ENCODE measurements at places on chromosomes 1 and 21.

DNA sequence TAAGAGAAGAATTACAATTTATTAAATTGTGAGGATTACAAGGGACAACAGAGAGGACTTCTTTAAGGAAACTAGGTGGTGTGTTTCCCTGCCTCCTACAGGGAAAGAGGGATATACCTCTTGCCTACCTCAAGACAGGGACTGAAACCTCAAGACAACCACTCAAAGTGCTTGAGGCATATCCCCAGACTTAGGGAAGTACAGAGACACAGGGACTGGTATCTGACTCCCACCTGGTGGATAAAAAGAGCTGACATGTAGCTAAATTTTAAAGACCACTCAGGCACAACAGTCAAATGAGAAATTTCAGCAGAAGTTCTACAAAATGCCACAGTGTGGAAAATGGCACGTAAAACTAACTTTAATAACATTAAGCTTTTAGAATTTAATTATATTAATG lies 21.3 kb downstream of the DENND2C start:
- DNase-seq: no peak

- DNase-seq: no peak
Measured at GRCh38 chr21:34535886-34536285, 23.9 kb upstream of the KCNE1 start.

GRCh38 chr1:57963581-57963980 lies 539.7 kb upstream of the DAB1 start:
- no peak for DNase-seq

DNA sequence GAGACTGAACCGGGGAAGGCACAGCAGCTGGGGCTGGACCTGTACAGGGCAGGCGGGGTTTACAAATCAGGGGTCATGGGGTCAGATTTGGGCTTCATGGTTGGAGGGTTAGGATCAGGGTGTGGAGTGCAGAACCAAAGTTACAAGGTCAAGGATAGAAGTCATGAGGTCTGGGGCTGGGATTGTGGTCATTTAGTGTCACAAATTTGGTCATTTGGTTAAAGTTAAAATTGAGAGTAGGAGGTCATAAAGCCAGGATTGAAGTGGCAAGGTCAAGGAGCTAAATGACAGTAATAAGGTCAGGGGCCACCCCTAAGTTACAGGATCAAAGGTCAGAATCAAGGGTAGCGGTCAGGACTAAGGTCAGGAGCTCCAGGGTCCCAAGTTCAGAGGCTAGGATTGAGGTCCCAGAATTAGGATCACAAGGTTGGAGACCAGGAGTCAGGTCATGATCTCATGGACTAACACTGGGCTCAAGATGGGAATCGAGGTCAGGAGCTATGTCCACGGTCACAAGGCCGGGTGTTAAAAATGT lies 20.4 kb downstream of the SERINC2 start:
- no peak for DNase-seq

- DNase-seq: no peak
Measured at GRCh38 chr1:213883618-213884017, 104.2 kb upstream of the PROX1 start.

GRCh38 chr21:44027607-44028286 lies 15.6 kb downstream of the TRAPPC10 start:
- DNase-seq: no peak

- no peak for DNase-seq
Measured at GRCh38 chr1:3352952-3353331, 101.5 kb upstream of the ARHGEF16 start.

DNA sequence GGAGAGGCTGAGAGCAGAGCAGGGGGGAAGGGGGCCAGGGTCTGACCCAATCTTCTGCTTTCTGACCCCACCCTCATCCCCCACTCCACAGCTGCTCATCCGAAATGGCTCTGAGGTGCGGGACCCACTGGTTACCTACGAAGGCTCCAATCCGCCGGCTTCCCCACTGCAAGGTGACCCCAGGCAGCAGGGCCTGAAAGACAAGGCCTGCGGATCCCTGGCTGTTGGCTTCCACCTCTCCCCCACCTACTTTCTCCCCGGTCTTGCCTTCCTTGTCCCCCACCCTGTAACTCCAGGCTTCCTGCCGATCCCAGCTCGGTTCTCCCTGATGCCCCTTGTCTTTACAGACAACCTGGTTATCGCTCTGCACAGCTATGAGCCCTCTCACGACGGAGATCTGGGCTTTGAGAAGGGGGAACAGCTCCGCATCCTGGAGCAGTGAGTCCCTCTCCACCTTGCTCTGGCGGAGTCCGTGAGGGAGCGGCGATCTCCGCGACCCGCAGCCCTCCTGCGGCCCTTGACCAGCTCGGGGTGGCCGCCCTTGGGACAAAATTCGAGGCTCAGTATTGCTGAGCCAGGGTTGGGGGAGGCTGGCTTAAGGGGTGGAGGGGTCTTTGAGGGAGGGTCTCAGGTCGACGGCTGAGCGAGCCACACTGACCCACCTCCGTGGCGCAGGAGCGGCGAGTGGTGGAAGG lies 17.1 kb upstream of the HDAC1 start:
- DNase-seq: no peak

DNA sequence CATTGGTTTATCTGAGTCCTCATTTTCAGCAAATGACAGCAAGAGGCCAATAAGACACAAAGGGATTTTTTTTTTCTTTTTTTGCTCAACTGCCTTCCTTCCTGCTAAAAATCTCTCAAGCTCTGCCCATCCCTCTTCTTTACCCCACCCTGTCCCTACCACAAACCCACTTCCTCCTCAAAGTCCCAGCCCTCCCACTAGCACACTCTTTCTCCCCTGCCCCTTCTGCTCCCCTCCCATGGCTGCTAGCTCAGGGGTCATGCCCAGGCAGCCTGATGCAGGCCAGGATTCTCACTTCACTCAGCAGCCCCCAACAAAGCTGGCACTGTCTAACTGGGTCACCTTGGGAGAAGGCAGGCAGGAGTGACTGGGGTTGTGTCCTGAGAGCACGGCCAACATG lies 28.8 kb upstream of the PPP2R5A start:
- no peak for DNase-seq

GRCh38 chr1:24901791-24902470 lies 28.1 kb downstream of the RUNX3 start:
- no peak for DNase-seq

- no peak for DNase-seq
Measured at GRCh38 chr1:53567450-53567849, 108.3 kb downstream of the DMRTB1 start.

GRCh38 chr21:34779860-34780259 lies 111.1 kb downstream of the CLIC6 start:
- no peak for DNase-seq

DNA sequence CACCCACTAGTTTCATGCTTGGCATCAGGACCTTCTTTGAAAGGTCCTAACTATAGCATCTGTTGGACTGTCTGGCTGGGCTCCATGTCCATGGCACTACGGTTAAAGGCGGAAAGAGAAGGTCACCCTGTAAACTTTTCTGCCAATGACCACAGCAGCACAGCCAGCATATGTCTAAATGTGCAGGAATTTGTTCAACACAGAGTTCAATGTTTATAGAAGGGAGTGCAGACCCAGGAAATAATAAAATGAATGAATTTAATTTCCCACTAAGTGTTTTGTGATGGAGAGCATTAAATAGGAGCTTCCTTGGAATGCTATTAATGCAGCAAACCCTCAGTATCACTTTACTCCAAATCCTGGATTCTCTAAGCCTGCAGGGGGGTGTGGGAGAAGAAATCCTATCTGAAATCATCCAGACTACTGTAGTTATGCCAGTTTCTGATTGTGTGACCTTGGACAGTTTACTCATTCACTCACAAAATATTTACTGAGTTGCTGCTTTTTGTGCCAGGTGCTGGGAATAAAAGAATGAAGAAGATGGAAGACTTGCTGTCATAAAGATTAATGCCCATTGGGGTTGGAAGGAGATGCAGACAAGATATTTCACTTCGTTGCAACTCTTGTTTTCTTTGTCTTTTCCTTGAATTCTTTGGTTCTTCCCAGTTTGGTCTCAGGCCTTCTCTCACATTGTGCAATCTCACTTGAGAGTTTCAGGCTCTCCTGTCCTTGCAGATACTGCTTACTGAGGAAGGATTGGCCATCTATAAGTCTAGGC lies 195.0 kb downstream of the ROR1 start:
- no peak for DNase-seq

- peak; percentile 4 for DNase-seq
Measured at GRCh38 chr21:39715804-39716397, 29.1 kb upstream of the IGSF5 start.

- no peak for DNase-seq
Measured at GRCh38 chr1:15062479-15063099, 91.0 kb upstream of the TMEM51 start.

GRCh38 chr1:234164098-234164709 lies 209.1 kb upstream of the COA6 start:
- DNase-seq: no peak

- no peak for DNase-seq
Measured at GRCh38 chr1:206117151-206117948, at the start of gene AVPR1B. TSS of gene AVPR1B (minus strand) at chr1:206117388. CDS start at chr1:206116890, 498 bp downstream.

GRCh38 chr1:25469177-25469576 lies 38.5 kb downstream of the MACO1 start:
- no peak for DNase-seq

- no peak for DNase-seq
Measured at GRCh38 chr21:44708866-44709425, 2.4 kb downstream of the TSPEAR start.

DNA sequence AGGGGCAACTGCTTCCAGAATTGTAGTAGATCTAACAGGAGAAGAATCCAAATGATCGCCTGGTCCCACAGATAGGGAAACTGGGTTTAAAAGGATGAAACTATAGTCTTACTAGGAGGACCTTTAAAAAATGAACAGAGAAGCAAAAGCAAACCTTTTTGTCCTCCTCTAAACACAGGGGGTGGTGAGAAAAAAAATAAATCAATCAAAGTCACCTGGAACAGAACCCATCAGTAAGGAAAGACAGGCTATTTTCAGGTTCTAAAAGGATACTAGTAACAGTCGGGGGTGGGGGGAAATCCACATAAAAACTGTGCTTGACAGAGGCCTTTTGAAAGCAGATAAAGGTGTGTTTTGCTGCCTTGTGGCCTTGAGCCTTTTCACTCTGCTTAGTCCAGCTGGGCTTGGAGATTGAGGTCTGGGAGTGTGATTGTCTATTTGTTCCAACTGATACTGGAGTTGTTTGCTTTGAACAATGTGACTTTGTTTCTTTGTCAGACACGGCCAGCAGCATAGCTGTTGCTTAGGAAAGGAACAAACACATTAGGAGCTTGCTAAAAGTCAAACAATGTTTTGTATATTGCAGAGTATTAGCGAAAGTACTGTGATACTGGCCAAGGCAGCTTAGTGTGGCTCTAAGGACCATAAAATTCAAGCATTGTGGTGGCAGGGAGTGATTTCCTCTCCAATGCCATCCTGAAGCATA lies 141.1 kb upstream of the IRF2BP2 start:
- DNase-seq: no peak

- no peak for DNase-seq
Measured at GRCh38 chr1:36088265-36088576, 471 bp upstream of the ADPRS start.

GRCh38 chr1:228089519-228090380 lies 7.2 kb downstream of the ARF1 start:
- DNase-seq: no peak

DNA sequence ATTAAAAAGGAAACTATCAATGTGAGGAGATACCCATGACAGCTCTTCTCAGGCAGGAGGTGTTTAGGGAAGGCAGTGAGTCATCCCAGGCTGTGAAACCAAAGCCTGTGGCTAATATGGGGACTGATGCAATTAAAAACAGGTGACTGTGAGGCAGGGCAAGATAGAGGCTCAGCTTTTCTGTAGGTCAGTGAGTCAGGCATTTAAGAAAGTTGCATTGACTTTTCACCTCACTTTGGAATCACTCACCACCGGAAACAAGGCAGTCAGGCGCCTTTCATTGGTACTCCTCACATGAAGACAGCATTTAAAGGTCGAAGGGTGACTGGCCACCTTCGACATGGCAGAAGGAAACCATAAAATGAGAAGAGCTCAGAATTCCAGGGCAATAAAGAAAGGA lies 54.5 kb downstream of the PAPPA2 start:
- DNase-seq: no peak

- DNase-seq: no peak
Measured at GRCh38 chr1:171653796-171654195, 1.3 kb upstream of the MYOC start.

DNA sequence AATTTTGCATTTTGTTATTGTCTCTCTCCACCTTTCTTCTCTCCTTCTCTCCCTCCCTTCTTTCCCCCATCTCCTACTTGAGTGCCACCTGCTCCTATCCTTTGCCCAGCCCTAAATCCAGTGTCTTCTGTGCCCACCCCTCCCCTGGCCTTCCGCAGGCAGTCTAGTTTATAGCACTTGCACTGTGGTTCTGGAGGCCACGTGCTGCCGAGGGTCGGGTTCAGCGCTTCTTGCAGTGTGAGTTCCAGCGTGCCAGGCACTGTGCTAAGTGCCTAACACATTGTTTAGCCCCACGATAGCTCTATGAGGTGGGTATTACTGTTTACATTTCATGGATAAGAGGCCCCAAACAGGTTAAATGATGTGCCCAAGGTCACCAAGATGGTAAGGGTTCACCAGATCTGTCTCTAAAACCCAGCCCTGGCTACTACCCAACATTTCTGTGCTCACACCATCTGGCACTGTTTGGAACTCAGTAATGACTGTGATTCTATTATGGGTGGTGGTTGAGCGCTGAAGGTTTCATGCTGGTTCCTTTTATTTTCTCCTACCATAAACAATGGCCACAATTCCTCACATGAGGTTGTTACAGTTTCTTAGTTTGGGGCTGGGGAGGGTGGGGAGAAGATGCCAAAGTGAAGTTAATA lies 14.1 kb upstream of the ATP1A4 start:
- DNase-seq: no peak

DNA sequence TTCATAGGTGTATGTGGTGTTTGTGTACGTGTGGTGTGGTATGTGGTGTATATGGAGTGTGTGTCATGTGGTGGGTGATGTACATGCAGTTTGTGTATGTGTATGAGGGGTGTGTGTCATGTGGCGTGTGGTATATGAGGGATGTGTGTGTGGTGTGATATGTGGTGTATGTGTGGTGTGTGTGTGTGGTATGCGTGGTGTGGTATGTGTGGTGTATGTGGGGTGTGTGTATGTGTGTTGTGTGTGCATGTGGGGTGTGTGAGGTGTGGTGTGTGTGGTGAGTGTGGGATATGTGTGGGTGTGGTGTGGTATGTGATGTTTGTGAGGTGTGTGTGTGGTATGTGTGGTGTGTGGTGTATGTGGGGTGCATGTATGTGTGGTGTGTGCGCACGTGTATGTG lies 272.4 kb downstream of the PCP4 start:
- no peak for DNase-seq

DNA sequence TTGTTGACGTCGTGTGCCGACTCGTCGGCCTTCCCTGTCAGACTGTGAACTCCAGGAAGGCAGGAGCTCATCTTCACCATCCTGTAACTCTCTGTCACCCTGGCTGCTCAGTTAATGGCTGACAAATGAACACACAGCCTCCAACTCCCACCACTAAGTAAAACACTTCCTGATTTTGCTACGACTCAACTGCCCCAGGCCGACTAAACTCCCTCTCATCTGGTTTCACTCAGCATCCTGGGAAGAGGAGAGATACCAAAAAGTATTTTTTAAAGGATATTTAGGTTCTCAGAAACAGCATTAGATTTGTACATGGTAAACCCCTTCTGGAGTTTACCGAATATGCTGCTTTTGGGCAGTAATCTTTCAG lies 18.2 kb upstream of the LHX4 start:
- DNase-seq: no peak

GRCh38 chr1:90951009-90951408 lies 70.8 kb downstream of the ZNF644 start:
- no peak for DNase-seq
